Pulmonary artery endothelial cell (primary cell): ENCODE measurements at places on chromosomes 7 and 10. TPM values are rescaled to one million over a fixed set of nuclear protein-coding genes. Genes with fewer than 3 reads are reported as not detected.

DNA sequence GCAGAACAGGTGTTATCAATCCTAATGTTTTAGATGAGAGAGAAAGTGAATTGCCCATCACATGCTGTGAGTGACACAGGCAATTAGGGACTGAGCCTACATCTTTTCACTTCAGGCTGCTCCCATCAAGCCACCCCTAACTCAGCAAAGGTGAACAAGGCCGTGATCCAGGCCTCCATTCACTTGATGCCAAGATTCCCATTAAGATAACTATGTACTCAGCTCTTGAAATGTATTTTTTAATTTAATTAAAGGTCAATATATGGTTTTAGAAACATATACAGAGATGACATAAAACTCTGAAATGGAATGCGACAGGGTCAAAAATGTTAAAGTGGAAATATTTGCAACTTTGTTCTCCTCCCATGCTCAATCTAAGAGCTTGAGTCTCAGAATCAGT, 27.9 kb upstream of the UBE2H start:
- DNase-seq: no peak

Gene PTEN
- 77.5 and 118 TPM in 2 replicates for total RNA-seq

- DNase-seq: no peak
These were observed 330.4 kb upstream of the AOAH start for GRCh38 chr7:37054624-37055241.

Gene TBX20
- 5.9 and 9.9 TPM in 2 replicates for total RNA-seq

- no peak for DNase-seq
These were observed 277.1 kb upstream of the KLF6 start for GRCh38 chr10:4062072-4062471.

Gene KIAA1549
- total RNA-seq: 1.9 and 2.9 TPM in 2 replicates

Gene CYP2C19
- total RNA-seq: 0.07 TPM in 1 of 2 replicates, not detected in the other

Gene GBX1
- total RNA-seq: not detected in 2 replicates

DNA sequence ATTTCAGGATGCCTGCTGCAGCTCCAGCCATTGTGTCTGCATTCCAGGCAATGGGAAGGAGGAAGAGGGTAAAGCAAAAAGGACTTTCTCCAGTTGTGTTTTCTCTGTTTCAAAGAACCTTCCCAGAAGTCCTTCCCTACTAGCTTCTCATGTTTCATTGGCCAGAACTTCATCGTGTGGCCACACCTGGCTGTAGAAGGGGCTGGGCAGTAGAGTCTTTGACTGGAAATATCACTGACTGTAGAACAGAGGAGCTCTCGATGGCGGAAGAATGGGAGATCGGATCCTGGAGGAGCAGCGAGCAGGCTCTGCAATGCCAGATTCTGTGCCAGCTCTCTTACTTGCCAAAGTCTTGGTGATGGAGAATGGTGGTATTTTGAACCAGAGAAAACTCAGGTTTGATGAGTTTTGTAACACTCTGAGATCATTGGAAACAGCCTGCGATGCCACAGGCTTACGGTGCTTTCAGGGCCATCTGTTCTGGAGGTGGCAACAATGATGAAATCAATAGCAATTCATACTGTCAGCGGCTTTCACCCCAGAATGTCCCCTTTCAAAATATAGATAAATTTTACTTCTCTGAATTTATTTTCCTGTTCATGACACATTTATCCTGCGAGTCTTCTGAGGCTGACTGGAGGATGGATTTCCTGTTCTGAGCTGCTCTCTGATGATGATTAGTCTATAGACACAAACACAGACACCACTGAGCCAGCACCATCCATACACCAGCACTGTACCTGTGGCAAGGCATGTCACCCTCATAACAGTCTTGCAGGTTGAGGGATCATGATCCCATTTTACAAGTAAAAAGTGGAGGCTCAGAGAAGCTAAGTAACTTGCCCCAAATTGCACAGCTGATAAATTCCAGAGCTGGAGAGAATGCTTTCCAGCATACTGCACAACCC, 204.2 kb downstream of the EMX2 start:
- DNase-seq: no peak

Gene HOXA7
- total RNA-seq: 0.04 and 0.13 TPM in 2 replicates

Gene CTAGE8
- 0.04 and 0.20 TPM in 2 replicates for total RNA-seq

Gene ADCY1
- total RNA-seq: 0.26 and 0.32 TPM in 2 replicates

DNA sequence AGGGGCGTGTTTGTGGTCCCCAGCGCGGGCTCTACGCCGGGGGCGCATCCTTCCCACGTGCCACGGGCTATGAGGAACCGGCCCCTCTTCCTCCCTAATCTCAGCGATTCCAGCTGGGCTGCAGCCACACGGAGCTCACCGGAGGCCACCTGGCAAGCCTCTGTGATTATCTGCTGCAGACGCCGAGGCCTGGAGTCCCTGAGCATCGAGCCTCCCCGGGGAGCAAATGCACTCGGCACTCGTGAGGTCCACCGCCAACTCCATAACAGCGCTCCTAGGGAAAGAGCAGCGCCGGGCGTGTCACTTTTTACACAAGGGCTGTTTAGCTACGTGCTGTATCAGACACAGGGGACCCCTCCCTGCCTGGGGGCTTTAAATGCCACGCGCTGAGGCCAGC, 101.2 kb downstream of the DYNC2I1 start:
- DNase-seq: no peak

DNA sequence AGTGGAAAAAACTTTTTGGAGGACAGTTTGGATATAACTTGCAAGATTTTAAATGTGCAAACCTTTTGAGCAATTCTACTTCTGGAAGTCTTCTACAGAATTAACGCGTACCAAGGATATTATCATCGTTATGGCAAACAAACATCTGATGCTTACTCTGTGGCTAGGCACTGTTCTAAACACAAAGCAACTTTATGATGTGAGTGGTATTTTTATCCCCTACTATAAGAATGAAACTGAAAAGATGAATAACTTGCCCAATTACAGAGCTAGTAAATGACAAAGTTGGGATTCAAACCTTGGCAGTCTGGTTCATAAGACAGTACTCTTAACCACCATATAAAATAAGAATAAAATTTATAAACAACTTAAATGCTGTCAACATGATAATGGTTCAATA, 15.8 kb downstream of the ASZ1 start:
- no peak for DNase-seq

- peak; percentile 95 for DNase-seq
These were observed 57.1 kb downstream of the STK17A start for GRCh38 chr7:43639858-43640491.

DNA sequence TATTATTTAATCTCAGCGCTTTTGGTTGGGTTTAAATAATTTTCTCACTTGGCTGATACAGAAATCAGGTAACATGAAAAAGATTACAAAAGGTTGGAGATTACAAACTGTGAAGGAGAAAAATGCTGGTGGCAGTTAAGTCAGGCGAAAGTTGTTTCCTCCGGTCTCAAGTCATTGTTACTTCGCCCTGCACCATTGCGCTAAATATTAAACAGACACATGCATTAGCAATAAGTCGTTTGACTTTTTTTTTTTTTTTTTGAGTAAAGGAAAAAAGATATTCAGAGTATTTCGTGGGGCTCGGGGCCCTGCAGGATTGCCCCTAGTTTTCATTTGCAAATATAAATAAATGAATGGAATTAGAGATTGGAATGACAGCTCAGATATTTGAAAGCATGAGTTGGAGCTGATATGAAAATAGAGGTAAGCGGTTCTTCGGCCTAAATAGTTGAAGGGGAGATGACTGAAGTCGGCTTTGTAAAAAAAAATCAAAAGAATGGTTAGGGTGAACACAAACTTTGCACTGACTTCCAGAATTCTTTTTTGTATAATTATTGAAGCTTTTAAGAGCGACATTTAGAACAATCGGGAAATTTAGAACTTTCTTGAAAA, 914 bp downstream of the SDHAF3 start:
- DNase-seq: no peak

Gene HPSE2
- not detected in 2 replicates for total RNA-seq

DNA sequence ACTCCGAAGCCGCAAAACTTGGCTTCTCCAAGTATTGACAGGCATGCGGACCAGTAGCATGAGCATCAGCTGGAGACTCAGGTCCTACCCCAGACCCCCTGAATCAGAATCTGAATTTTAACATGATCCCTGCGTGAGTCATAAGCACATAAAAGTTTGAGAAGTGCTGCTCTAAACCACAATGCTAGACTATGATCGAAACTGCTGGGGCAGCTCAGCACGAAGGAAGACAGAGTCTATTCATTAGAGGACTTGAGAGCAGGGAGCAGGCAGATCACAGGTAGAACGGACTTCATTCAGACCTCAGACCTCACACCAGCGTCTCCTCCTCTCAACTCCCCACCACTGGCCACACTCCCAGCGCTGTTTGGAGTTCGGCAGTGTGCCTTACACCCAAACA, 16.9 kb downstream of the CAMK2G start:
- no peak for DNase-seq

DNA sequence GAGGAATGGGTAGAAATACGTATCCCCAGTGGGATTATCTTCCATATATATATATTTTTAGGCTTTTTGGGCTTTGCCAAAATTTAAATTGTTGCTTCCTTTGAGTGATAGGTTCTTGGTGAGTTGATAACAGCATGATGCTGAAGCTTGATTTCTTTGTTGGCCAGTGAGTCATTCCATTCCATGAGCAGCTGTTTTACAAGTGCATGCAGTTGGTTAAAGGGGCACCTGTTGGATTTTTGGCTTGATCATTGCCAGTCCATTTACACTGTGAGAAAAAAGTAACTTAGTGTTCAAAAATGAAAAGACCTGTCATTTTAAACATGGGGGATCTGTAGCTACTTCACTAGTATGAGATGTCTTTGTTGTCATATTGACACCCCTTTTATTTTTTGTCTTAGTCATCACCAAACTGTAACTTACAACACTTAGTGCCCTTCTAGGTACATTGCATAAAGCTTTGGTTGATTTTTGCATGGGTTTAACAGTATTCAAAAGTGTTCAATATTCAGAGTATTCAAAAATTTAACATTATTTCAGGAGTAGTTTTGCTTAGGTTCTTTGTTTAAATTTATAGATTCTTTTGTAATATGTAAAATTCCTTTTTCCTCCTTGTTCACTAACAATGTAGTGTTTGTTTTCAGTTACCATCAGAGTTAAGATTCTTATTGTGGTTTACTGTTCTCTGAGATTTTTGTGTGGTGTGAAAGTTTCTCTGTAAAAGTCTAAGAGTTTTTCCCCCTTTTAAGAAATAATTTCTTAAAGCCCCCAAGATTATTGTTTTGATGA, 8.8 kb downstream of the AKAP9 start:
- no peak for DNase-seq

DNA sequence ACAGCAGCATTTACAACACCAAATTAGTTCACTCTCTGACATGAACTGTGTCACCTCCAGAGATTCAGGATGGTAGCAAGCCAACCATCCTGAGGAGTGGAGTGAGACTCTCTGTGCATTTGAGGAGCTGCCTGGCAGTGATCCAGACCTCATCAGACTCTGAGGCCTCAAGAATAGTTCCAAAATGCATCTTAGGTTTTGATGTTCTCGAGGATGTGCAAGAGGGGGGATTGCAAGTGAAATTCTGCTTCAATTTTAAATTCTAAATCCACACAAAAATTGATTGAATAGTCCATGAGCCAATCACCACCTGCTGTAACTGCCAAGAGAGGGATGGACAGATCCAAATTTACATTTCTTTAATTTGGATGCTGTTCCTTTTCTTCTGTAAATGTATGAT, 49.7 kb downstream of the SLK start:
- DNase-seq: no peak

Gene PRRT4
- not detected in 2 replicates for total RNA-seq

- no peak for DNase-seq
These were observed 454.7 kb downstream of the TYW1 start for GRCh38 chr7:67451306-67451705.

DNA sequence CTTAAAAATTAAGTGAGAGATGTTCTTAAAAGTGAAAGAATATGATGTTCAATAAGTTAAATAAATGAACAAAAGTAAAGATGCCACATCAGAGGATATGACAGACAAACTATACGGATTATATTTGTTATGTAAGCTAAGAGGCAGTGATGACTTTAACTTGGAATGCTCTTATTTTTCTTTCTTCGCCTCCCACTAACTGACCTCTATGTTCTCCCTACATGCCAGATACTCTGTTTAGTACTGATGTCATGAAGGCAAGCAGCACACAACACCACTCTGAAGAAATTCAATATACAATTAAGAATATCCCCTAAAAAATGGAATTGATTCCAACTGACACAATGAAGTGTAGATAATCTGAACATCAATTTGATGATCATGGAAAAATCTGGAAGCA, 223.4 kb downstream of the DOCK4 start:
- DNase-seq: no peak

Gene NEUROG3
- not detected in 2 replicates for total RNA-seq

DNA sequence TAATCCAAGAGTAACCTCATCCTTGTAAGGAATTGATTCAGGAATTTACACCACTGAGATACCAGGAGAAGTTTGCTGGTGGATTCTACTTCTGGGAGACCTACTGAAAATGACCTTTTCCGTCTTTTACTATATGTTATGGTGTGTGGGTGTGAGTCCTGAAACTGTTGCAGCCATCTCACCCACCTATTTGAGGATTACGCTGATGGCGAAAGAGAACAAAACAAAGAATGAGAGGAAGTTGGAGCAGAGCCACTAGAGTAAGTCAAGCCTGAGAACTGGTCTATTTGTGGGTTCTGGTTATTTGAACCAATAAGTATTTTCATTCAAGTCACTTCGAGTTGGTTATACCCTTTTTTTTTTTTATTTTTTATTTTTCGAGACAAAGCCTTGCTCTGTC, 12.7 kb upstream of the ABCC2 start:
- no peak for DNase-seq

GRCh38 chr7:136728945-136729344, 139.5 kb upstream of the CHRM2 start:
- DNase-seq: no peak

- DNase-seq: no peak
These were observed 25.3 kb downstream of the DENND11 start for GRCh38 chr7:141676618-141677017.

GRCh38 chr10:51075043-51075872, 971 bp downstream of the PRKG1 start:
- no peak for DNase-seq

Gene GDF2
- total RNA-seq: not detected in 2 replicates

Gene OR6V1
- total RNA-seq: not detected in 2 replicates

- DNase-seq: no peak
These were observed 76.9 kb upstream of the LANCL2 start for GRCh38 chr7:55288070-55288824.

Gene INA
- 0.13 and 0.18 TPM in 2 replicates for total RNA-seq

GRCh38 chr10:10598297-10598696, 419.4 kb upstream of the CELF2 start:
- DNase-seq: no peak

- no peak for DNase-seq
These were observed 17.5 kb upstream of the TRUB1 start for GRCh38 chr10:114920459-114920858.

Gene OR2A5
- total RNA-seq: not detected in 2 replicates

Gene ADRB1
- 0.13 and 0.28 TPM in 2 replicates for total RNA-seq
